ENCODE measurements at places on chromosomes 2 and 18. TPM values are rescaled to one million over a fixed set of nuclear protein-coding genes. Genes with fewer than 3 reads are reported as not detected.

DNA sequence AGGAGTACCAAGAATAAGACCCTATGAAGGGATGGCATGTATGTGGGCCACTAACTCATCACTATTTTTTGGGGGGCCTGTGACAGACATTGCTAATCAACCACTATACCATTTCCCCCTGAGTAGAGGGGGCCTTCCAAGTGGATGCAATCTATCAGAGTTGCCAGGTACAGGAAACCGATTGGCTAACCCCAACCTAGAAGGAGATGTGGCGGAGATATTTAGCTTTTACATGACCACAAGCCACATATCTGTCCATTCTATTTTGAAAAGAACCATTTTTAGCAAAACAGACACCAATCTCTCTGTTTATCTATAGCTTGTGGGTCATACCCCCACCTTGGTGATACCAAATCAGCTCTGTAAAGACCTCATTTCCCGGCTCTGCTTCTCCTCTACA lies 51.0 kb downstream of the PAX8 start:
- H3K4me3 ChIP-seq: no peak overlapping the region
- no peak overlapping the region for H3K27ac ChIP-seq
- no peaks in the 10 kb centered on the region for H3K36me3 ChIP-seq
- H3K4me1 ChIP-seq: no peaks in the 10 kb centered on the region
- no peaks in the 10 kb centered on the region for H3K27me3 ChIP-seq

GATA6 gene
- total RNA-seq: 118 TPM

MROH2A gene
- total RNA-seq: not detected

RRM2 gene
- total RNA-seq: 139 TPM

DNA sequence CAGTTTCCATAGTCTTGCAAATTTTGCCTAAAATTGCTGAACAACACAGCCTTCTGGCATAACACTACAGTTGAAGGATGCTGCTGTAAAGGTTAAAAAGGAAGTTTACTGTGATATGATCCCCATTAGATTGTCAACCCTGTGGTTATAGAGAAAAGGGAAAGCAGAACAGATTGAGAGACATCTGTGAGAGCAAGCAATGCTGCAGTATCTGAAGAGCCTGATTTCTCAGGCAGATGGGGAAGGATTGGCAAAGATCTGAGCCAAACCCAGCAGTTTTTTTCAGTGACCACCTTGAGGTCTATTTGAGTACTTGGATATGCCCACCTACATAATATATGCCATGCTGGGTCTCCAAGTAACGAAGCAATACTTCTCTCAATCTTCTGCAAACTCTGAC lies 8.5 kb upstream of the ST8SIA3 start:
- H3K27ac ChIP-seq: no peak overlapping the region
- no peaks in the 10 kb centered on the region for H3K36me3 ChIP-seq
- no peaks in the 10 kb centered on the region for H3K4me1 ChIP-seq
- H3K27me3 ChIP-seq: no peaks in the 10 kb centered on the region
- DNase-seq: no peak
- no peak overlapping the region for H3K4me3 ChIP-seq

TMEM178A gene
- total RNA-seq: 0.70 TPM

DNA sequence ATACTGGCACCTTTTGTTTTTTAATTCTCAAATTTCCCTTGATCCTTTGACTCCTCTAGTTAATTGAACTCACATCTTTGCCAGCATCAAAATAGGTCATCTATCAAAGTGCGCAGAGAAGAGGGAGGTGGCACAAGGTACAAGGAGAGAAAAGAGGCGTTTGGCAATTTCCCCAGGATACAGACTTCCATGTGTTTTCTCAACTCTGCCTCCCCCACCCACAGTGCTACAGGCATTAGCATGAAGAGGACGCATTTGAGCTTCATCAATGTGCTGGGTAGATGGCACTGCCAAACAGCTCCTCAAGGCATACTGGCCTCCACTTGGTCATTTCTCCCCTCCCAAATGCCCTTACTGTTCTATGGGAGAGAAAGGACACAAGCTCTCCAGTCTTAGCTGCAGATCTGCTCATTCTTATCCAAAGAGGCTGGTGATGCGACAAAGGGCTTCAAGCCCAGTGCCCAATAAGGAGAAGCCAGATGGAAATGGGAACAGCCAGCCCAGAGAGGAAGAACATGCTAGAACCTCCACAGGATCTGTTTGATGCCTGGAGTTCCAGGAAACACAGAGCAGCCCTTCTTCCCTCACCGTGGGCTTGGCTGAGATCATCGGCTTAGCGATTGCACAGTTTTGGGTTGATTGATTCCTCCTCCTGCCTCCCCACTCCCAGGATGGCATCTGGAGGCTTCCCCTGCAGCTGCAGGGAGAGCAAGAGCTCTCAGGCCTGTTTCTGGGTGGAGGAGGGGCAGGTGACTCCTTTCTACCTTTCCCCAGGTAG lies 144.7 kb upstream of the SMAD2 start:
- H3K27ac ChIP-seq: no peak overlapping the region
- H3K4me1 ChIP-seq: no peaks in the 10 kb centered on the region
- no peaks in the 10 kb centered on the region for H3K36me3 ChIP-seq
- no peaks in the 10 kb centered on the region for H3K27me3 ChIP-seq

DNA sequence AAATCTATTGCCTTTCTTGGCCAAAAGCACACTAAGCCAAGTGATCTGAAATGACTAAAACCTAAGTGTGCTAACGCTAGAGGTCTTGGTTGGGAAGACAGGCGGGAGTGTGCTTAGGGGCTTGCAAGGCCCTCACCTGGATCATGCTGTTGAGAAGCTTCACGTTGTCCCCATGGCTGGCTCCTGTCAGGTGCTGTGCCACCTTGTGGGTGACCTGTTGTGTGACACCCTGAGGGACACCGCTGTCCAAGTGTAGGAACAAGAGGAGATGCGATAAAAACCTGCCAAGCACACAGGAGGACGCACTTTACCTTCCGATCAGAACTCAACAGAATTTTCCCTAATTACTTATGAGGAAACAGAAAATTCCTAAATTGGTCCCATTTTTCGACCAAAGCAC lies 50.8 kb downstream of the EPG5 start:
- no peak overlapping the region for H3K27ac ChIP-seq
- H3K36me3 ChIP-seq: no peaks in the 10 kb centered on the region
- no peaks in the 10 kb centered on the region for H3K4me1 ChIP-seq
- H3K27me3 ChIP-seq: no peaks in the 10 kb centered on the region

DNA sequence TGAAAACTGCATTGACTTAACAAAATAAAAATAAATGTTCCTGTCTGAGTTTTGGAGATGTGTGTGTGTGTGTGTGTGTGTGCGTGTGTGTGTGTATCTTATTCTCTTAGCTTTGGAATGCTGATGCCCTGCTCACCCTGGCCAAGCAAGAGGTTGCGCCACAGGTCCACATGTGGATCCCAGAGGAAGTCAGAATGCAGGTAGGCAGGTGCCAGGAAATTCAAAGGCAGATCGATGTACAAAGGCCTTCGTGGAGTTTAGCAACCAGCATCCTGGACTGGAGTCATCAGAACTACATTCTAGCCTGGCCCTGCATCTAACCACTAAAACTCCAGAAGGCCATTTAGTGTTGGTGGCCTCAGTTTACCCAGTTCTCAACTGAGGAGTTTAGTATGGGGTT lies 12.4 kb downstream of the G6PC2 start:
- H3K27me3 ChIP-seq: no peaks in the 10 kb centered on the region
- H3K4me1 ChIP-seq: no peaks in the 10 kb centered on the region
- H3K36me3 ChIP-seq: no peaks in the 10 kb centered on the region
- H3K27ac ChIP-seq: no peak overlapping the region
- DNase-seq: no peak
- no peak overlapping the region for H3K4me3 ChIP-seq

- no peak overlapping the region for H3K4me3 ChIP-seq
- H3K27ac ChIP-seq: peak overlapping the region; percentile 13
- H3K36me3 ChIP-seq: no peaks in the 10 kb centered on the region
- no peaks in the 10 kb centered on the region for H3K27me3 ChIP-seq
These were observed 56.6 kb downstream of the SP100 start for GRCh38 chr2:230472621-230473018.

FBXO36 gene
- total RNA-seq: not detected

ARHGEF33 gene
- total RNA-seq: 0.28 TPM

ZNF521 gene
- 9.3 TPM for total RNA-seq

GRCh38 chr2:195563857-195564512 lies 93.0 kb upstream of the SLC39A10 start:
- H3K4me3 ChIP-seq: no peak overlapping the region
- no peak for DNase-seq
- no peaks in the 10 kb centered on the region for H3K27me3 ChIP-seq
- no peak overlapping the region for H3K27ac ChIP-seq

- no peak for DNase-seq
- H3K36me3 ChIP-seq: no peaks in the 10 kb centered on the region
- no peak overlapping the region for H3K27ac ChIP-seq
- H3K27me3 ChIP-seq: no peaks in the 10 kb centered on the region
- no peaks in the 10 kb centered on the region for H3K4me1 ChIP-seq
These were observed 161.8 kb downstream of the PRKCE start for GRCh38 chr2:45813003-45813941.

GRCh38 chr2:151796774-151797173 lies 31.4 kb downstream of the ARL5A start:
- DNase-seq: no peak
- H3K27ac ChIP-seq: no peak overlapping the region
- no peak overlapping the region for H3K4me3 ChIP-seq
- no peaks in the 10 kb centered on the region for H3K27me3 ChIP-seq
- H3K36me3 ChIP-seq: peaks cover 14% of the 10 kb centered on the region

Data from Peyer's patch (tissue), 4 donors.